ENCODE measurements at places on chromosomes 11 and 22. TPM values are rescaled to one million over a fixed set of nuclear protein-coding genes. Genes with fewer than 3 reads are reported as not detected.

The TUBGCP6 gene
- 41.7 TPM for total RNA-seq

GRCh38 chr11:112523031-112523430 is 262.4 kb upstream of the PLET1 start:
- no peaks in the 10 kb centered on the region for H3K36me3 ChIP-seq
- no peak overlapping the region for H3K4me3 ChIP-seq
- no peak for DNase-seq
- peaks cover 6% of the 10 kb centered on the region for H3K4me1 ChIP-seq

GRCh38 chr11:67053896-67054329 is 2.7 kb upstream of the RHOD start:
- DNase-seq: peak; percentile 45
- no peak overlapping the region for H3K4me3 ChIP-seq
- no peak overlapping the region for H3K27ac ChIP-seq

DNA sequence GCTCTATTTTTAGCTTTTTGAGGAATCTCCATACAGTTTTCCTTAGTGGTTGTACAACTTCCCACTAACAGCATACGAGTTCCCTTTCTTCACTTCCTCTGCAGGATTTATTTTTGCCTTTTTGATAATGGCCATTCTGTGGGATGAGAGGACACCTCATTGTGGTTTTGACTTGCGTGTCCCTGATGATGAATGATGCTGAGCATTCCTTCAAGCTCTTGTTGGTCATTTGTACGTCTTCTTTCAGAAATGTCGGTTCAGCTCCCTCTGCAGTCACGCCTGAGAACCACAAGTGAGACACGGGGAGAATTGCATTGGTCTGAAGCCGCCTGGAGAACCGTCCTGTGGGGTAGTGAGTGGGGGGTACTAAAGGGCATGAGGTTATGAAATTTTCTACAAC is 2.0 kb upstream of the KRTAP5-10 start:
- no peaks in the 10 kb centered on the region for H3K36me3 ChIP-seq
- no peak overlapping the region for H3K4me3 ChIP-seq
- H3K27me3 ChIP-seq: peaks cover 49% of the 10 kb centered on the region
- no peaks in the 10 kb centered on the region for H3K4me1 ChIP-seq
- no peak for DNase-seq

DNA sequence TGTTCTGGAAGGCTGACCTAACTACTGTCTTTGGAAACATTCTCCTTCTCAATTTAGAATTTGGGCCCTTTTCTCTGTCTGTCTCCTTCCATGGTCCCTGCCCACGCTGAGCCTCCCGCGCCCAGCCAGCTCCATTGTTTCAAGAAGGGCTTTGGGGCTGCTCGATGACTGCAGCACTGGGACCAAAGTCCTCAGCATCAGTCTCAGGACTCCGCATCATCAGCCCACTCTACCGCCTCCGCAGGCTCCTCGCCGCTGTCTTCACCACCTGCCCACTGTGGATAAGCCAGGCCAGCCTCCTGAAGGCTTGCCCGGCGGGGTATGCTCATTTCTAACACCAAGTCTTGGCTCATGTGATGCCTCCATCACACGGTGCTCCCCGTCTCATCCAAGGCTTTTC is 81.3 kb downstream of the ZBTB16 start:
- DNase-seq: no peak
- peaks cover 21% of the 10 kb centered on the region for H3K4me1 ChIP-seq
- no peak overlapping the region for H3K4me3 ChIP-seq
- H3K27ac ChIP-seq: no peak overlapping the region
- H3K36me3 ChIP-seq: no peaks in the 10 kb centered on the region
